ENCODE measurements at places on chromosomes 12 and 14.

- peak; percentile 77 for DNase-seq
These were observed 6.0 kb upstream of the CHD4 start for GRCh38 chr12:6613015-6613775.

DNA sequence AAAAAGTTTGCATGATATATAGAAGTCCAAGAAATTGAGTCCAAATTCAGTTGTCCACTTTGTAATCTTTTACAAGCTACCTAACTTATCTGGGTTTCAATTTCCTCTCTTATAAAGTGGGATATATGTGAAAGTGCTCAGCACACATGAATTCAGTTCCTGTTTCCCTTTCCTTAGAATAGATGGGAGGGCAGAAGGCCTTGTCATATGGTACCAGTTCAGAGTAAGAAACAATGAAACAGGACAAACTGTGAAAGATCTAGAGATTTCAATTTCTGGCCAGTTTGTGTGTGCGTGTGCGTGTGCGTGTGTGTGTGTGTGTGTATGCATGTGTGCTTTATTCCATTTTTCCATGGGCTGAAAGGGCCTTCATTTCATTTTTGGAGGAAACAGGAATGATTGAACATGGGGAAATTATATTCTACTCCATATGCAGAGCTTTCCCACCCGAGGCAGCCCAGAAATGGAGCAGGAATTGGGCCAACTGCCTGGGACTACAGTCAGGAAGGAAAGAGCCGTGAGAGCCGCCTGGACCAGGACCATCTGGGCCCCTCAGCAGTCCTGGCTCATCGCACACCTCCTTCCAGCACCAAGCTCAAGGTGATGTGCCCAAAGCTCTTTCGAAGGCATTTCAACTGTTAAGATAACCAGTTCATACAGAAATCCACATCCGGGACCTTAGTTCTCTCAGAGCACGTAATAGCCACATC lies 183.2 kb downstream of the EPS8 start:
- no peak for DNase-seq

DNA sequence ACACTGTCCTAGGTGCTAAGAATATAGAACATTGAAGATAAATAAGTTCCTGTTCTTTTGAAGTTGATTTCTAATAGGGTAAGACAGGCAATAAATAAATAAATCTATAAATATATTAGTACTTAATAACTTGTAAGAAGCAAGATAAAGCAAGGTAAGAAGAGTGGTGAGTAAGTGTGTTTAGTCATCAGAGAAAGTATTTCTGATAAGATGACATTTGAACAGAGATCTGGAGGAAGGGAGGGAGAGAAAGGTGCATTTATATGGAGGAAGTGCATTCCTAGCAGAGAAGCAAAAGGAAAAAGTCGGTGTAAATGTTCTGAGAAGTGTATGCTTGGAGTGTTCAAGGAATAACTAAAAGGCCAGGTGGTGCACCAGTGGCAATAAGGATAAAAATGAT lies 184.4 kb upstream of the GRIP1 start:
- no peak for DNase-seq

DNA sequence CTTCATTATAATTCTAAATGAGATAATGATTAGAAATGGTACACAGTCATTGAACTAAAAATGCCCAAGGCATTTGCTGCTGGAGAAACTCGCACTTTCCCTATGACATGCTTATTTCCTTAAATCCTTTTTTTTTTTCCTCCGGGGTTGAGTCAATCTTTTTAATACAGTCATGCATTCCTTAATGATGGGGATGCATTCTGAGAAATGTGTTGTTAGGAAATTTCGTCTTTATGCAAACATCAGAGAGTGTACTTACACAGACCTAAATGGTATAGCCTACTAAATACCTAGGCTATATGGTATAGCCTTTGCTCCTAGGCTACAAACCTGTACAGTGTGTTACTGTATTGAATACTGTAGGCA lies 29.8 kb upstream of the DACT1 start:
- DNase-seq = peak; percentile 65

GRCh38 chr14:63896278-63896720 lies 43.5 kb downstream of the SYNE2 start:
- DNase-seq = peak; percentile 90

DNA sequence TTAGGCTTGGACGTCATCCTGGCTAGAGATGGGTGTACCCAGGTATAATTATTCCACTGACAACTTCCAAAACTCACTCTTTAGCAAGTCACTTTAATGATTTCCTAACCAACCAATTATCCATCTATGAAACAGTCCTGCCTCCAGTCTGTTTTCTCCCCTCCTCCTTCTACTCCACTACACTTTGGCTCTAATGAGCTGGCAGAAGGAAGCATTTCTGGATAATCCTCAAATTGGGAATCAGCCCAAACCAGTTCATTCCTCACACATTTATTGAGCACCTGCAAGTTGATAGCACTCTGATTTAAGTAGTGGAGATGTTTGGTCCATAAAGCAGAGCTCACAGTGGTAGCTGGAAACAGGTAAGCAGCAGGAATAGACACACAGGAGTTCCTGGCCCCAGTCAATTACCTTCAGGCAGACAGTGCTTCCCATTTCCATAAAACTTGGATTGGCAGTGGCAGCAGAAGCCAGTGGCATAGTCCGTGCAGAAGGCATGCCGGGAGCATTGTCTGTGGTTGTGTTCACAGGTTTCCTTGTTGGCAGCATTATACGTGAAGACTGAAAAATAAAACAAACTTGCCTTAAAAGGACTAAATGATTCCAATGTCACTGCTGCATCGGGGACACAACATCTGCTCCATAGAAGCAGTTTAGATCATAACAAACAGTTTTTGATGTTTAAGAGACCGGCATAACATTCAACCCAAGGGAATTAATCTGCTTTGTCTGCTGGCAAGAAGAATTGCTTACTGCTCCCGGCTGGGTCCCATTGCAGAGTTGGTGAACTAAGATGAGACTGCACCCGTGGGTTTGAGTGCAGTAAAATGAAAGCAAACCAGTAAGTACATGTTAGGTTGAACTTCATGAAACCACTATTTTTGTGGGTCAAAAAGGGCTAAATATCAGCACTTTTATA lies 26.2 kb downstream of the NID2 start:
- no peak for DNase-seq

DNA sequence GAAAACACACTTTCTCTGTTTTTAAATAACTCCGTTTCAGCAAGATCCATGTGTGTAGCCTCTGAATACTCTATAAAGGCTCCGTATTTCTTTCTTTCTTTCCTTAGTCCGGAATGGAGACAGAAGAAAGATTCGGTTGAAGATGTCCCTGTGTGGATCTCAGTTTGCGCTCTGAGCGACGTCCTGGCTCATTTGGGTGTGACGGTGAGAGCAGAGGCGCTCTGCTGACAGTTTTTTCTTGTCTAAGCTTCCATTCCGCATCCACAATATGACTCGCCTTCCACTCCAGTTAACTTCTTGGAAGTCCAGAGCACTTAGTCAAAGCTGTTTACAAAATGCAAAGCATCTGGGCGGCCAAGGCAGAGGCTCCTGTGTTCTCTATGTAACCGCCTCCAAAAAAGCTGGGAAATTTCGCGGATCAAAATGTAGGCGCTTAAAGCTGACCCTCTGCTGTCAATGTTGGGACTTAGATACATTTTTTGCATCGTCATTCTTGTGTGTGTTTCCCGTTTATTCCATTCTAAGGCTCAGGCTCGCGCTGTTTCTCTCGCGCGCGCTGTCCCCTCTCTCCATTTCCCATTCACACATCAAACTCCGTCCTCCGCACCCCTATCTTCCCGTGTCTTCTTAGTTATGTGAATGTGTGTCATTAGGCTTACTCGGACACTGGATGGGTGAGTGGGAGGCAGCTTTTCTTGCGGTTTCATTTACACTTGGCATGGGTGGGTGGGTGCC lies 880 bp upstream of the FLRT2 start:
- peak; percentile 84 for DNase-seq

- DNase-seq = no peak
These were observed 218.6 kb upstream of the SLC38A2 start for GRCh38 chr12:46590991-46591703.

DNA sequence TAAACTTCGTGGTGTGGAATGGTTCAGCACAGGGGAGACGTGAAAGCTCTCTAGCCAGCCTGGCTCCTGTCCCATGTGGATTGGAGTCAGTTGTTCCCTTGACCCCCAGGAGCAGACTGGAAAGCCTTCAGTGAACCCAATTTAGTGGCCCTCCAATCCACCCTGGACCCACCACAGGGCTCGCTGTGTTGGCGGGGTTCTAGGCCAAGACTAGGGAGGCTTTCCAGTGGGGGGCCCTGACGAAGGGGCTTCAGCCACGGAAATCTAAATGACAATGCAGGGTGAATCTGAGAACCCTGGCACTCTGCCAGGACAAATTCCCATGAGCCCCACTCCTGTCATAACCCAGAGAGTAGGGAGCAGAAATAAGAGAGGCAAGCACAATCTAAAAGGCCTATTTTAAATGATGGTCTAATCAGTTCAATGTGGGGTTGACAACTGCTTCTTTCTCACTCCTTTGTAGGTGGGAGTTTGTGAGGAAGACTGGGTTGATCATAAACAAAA lies 110.8 kb downstream of the SLC35F4 start:
- no peak for DNase-seq

DNA sequence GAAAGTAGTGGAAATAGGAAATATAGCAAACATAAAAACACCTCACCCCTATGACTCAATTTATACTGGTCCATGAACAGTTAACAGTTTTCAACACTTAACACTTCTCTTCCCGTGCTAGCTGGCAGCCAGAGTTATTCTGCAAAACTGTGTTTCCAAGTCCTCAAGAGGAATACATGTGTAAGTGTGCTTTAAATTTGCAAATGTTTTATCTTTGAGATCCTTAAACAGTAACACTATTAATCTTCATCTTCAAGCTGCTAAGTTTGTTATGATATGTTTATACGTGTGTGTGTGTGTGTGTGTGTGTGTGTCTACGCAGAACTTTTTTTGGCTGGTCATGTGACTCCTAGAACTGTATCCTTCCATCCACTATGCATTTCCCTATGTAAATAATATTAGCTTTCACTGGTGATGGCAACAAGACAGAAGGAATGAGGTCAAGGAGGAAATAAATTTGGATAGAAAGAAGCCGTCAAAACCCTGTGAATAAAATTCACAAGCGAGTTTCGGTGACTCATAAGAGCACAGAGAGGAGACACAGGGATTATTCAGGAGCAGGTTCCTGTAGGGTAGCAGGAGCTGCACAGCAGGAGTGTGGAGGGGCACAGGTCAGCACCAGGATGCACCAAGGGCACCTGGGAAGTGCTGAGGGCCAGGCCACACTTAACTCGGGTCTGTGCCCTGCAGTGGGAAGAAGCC lies 105.9 kb upstream of the ETV6 start:
- no peak for DNase-seq

- no peak for DNase-seq
These were observed 59.3 kb downstream of the IFNG start for GRCh38 chr12:68100241-68100640.

- no peak for DNase-seq
These were observed 17.9 kb downstream of the TOGARAM1 start for GRCh38 chr14:44979740-44980356.

GRCh38 chr14:104601786-104602185 lies 2.8 kb downstream of the TMEM179 start:
- DNase-seq = peak; percentile 8

- no peak for DNase-seq
These were observed 646.1 kb upstream of the TMEM132C start for GRCh38 chr12:127620735-127621355.

DNA sequence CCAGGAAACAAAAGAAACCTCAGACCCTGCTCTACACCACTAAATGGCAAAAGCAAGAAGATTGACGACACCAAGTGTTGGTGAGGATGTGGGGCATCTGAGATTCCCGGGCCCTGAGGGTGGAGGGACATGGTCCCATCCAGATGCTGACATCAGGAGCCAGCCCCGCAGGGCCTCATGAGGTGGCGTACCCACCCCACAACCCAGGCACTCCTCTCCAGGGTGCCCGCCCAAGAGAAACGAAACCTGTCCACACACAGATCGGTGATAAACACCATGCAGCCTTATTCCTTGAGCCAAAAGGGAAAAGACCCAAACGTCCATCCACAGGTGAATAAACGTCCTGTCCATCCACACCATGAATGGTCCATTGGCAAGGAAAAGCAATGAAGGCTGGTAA lies 54.8 kb upstream of the C14orf180 start:
- DNase-seq = no peak

GRCh38 chr12:25266497-25266896 lies 15.8 kb upstream of the KRAS start:
- no peak for DNase-seq

- DNase-seq = peak; percentile 60
These were observed at the start of gene MSRB3 for GRCh38 chr12:65278576-65279368. MSRB3 (plus strand) TSS chr12:65278683; CDS start chr12:65308580, 29,897 bp downstream.

- DNase-seq = no peak
These were observed 13.2 kb downstream of the XRCC3 start for GRCh38 chr14:103702095-103702494.

- DNase-seq = peak; percentile 80
These were observed 9.1 kb upstream of the NEMF start for GRCh38 chr14:49861699-49862088.

- DNase-seq = no peak
These were observed 102.2 kb downstream of the WSCD2 start for GRCh38 chr12:108231109-108231905.

DNA sequence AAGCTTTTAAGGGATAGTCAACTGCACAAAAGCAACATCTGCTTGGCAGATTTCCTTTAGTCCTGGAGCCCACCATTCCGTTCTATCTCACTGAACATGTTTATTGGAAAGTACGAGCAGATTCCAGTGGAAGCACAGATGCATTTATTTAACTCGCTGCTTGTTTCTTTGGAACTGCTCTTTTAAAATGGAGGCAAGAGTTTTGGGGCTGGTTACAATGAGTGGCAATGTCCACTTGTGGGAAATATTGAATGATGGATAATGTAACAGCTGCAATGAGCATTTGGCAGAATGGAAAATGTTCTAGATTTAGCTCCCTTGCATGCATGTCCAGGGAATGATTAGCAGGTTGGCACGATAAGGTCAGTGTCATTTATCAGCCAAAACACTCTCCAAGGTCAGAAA lies 163.0 kb downstream of the ATP23 start:
- no peak for DNase-seq

DNA sequence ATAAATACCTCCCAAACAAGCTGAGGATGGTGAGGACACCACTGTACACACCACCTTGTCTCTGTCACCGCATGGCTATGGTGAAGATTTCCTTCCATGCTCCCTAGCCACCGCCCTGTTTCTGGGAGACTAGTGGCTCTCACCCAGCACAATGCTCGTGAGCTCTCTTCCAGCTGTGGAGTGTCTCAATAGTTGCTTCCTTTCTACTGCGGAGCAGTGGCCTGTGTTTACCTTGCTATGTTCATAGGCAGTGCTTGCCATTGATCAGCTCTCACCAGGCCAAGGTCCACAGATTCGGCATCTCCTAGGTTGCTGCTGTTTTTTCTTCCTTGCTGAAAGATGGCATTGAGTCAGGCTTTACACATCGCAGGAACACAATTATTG lies 313.6 kb upstream of the RTL1 start:
- no peak for DNase-seq

All from fibroblast of mammary gland (primary cell).